ENCODE measurements at places on chromosomes 7 and 10. TPM values are rescaled to one million over a fixed set of nuclear protein-coding genes. Genes with fewer than 3 reads are reported as not detected.

- no peaks in the 10 kb centered on the region for H3K36me3 ChIP-seq
- DNase-seq, result no peak
- no peaks in the 10 kb centered on the region for H3K4me1 ChIP-seq
- no peak overlapping the region for H3K27ac ChIP-seq
Measured at GRCh38 chr10:126226205-126226604, 162.1 kb downstream of the ADAM12 start.

GRCh38 chr10:97278491-97278989 lies 13.9 kb downstream of the ARHGAP19 start:
- no peaks in the 10 kb centered on the region for H3K27me3 ChIP-seq
- H3K27ac ChIP-seq, result no peak overlapping the region
- no peak overlapping the region for H3K4me3 ChIP-seq

DNA sequence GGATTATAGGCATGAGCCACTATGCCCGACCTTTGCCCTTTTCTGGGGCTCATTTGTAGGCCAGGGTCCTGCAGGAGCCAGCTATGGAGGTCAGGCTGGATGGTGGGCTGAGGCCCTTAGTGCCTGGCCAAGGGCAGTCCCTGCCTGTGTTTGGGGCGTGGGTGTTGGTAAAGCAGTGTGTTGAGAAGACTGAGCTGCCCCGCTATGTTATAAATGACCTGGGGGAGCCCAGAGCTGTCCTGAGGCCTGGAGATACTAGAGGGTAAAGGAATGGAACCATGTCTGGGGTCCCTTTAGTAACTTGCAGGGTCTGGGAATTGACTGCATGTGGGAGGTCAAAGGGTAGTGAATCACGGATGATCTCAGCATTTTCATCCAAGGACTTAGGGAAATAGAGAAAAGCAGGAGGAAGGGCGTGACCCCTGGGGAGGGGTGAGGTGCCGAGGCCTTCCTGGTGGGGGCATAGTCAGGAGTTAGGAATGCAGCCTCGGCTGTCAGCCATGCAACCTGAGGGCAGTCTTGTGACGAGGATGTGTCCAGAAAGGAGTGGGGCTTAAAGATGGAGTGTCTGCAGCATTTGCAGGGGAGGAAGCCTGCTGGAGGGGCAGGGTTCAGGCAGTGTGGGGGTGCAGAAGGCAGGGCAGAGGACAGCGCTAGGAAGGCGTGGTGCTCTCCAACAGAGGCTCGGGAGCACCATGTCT lies 31.5 kb downstream of the TMEM248 start:
- peaks cover 19% of the 10 kb centered on the region for H3K36me3 ChIP-seq
- peaks cover 2% of the 10 kb centered on the region for H3K4me1 ChIP-seq
- H3K27me3 ChIP-seq, result no peaks in the 10 kb centered on the region

DNA sequence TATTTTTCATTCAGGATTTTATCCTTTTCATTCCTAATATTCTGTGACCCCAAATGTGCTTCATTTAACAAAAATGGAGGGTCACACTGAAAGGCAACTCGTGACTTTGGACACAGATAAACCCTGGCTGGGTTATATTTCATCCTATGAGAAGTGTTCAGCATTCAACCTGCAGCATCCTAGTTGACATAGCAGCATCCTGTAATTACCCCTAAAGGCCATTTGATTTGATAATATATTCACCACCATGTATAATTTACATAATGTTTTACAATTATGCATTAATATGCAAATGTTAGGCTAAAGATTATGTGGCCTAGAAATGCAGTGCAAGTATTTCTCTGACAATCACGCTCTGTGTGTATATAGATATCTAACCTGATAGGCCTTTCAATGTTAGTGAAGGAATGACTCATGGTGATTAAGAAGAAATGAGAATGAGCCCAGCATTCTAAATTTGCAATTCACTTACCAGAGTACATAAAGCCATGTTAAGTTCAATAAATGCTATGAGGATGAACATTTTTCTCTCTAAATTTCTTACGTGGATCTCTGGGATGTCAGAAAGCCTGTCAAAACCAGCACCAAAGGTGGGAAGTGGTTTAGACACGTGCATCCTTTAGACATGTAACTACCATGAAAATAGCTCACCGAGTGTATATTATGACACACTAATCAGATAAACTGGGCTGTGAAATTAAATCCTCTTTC lies 337.7 kb upstream of the AOAH start:
- no peak for DNase-seq
- no peaks in the 10 kb centered on the region for H3K27me3 ChIP-seq
- H3K36me3 ChIP-seq, result peaks cover 9% of the 10 kb centered on the region
- H3K4me1 ChIP-seq, result peaks cover 4% of the 10 kb centered on the region
- no peak overlapping the region for H3K4me3 ChIP-seq

DNA sequence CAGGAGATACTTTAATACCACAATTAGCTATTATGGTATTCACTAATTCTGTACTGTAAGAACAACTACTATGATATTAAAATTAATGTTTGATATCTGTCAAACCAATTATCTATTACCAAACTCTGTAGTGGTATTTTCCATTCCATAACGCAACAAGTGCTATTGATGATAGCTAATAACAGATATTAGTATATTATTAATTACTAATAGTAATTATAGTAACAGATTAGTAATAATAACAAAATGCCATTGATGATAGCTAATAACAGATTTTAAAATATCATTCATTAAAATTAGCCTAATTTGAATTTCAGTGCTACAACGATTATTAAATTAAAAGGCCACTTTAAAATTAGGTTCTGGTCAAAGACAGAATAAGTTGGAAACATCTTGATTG lies 93.5 kb downstream of the BTRC start:
- peaks cover 19% of the 10 kb centered on the region for H3K4me1 ChIP-seq
- no peaks in the 10 kb centered on the region for H3K36me3 ChIP-seq
- no peak overlapping the region for H3K27ac ChIP-seq
- no peak overlapping the region for H3K4me3 ChIP-seq

DNA sequence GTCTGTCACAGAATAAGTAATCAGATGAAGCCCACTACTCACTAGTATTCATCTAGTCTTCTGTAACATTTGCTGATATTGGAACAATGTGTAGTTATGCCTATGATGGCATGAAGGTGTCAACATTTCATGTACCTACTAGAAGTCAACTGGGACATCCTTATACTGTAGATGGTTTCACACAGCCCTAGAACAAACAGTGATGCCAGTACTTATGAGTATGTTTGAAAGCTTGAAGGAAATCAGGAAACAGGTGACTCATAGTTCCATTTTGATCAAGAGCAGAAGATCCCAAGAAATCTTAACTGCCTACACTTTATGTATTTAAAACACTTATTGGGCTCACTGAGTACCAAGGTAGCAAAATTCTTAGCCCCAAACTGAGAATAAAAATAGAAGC lies 1519.6 kb downstream of the REEP3 start:
- H3K36me3 ChIP-seq, result no peaks in the 10 kb centered on the region
- DNase-seq, result no peak
- no peak overlapping the region for H3K27ac ChIP-seq
- H3K4me1 ChIP-seq, result no peaks in the 10 kb centered on the region

DNA sequence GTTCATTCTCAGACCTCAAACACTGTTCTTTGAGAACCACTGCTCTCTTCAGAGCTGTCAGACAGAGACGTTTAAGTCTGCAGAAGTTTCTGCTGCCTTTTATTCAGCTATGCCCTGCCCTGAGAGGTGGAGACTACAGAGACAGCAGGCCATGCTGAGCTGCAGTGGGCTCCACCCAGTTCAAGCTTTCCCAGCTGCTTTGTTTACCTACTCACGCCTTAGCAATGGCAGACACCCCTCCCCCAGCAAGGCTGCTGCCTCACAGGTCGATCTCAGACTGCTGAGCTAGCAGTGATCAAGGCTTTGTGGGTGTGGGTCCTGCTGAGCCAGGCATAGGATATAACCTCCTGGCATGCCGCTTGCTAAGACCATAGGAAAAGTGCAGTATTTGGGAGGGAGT lies 80.5 kb upstream of the CYP2C9 start:
- no peak overlapping the region for H3K4me3 ChIP-seq
- H3K27me3 ChIP-seq, result no peaks in the 10 kb centered on the region
- H3K36me3 ChIP-seq, result no peaks in the 10 kb centered on the region
- no peak for DNase-seq

- H3K36me3 ChIP-seq, result no peaks in the 10 kb centered on the region
- H3K4me3 ChIP-seq, result peak overlapping the region; percentile 35
- H3K27ac ChIP-seq, result peak overlapping the region; percentile 97
- no peaks in the 10 kb centered on the region for H3K27me3 ChIP-seq
Measured at GRCh38 chr10:80909254-80909653, 371.6 kb downstream of the SH2D4B start.

- peaks cover under 1% of the 10 kb centered on the region for H3K36me3 ChIP-seq
- peak overlapping the region; percentile 83 for H3K27ac ChIP-seq
- no peaks in the 10 kb centered on the region for H3K27me3 ChIP-seq
Measured at GRCh38 chr7:140512317-140513000, 33.2 kb upstream of the MKRN1 start.

DNA sequence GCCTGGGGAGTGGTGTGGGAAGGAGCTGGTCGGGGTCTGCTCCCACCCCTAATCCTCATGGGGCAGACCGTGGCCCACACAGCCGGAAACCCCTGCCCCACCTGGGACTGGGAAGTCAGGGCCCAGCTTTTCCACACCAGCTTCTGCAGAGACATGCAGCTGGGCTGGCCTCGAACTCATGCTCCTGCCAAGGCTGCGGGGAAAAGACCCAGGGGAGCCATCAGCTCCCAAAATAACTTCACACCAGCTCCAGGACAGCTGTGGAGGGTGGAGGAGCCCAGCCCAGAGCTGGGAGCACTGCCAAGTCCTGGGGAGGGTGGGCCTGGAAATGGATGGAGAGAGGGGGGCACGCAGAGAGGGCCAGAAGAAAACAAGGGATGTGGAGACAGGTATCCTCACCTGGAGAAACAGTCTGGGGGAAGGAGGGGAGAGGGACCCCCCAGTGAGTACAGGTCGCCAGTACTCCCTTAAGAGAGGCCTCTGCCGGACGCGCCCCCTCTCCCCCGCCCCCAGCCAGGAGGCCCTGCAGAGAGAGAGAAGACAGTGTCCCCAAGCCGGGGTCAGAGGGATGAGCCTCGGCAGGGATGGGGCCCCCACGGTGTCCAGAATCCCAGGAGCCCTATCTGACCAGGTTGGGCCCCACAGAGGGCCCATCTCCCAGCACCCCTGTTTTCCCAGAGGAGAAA lies 11.5 kb upstream of the GRIFIN start:
- no peak overlapping the region for H3K27ac ChIP-seq
- no peaks in the 10 kb centered on the region for H3K27me3 ChIP-seq
- DNase-seq, result no peak
- H3K36me3 ChIP-seq, result no peaks in the 10 kb centered on the region
- no peaks in the 10 kb centered on the region for H3K4me1 ChIP-seq
- no peak overlapping the region for H3K4me3 ChIP-seq

- no peak for DNase-seq
- no peak overlapping the region for H3K27ac ChIP-seq
- no peak overlapping the region for H3K4me3 ChIP-seq
- H3K4me1 ChIP-seq, result peaks cover 6% of the 10 kb centered on the region
Measured at GRCh38 chr7:32154797-32155196, 84.6 kb upstream of the PDE1C start.

DNA sequence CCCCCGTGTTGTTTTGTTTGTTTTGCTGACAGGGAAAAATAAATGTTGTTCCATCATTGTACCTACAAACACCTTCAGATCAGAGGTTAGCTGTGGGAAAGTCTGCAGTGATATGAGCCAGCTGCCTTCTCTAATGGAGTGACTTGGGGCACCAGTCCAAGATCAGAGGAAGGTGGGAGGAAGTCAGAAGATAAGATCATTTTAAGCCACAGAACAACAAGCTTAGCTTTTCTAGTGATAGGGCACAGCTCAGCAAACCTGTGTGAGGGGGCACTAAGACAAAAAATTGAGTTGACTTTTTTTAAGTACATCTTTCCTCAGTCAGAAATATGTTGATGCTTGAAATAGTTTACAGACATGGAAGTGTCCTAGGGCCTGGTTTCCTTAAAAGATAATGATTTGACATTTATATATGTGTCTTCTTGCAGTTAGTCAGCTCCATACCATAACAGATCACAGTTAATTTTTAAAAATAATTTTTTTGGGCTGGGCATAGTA lies 240.3 kb upstream of the KAT6B start:
- H3K4me1 ChIP-seq, result peaks cover 41% of the 10 kb centered on the region
- no peak for DNase-seq
- H3K36me3 ChIP-seq, result peaks cover 1% of the 10 kb centered on the region
- no peak overlapping the region for H3K4me3 ChIP-seq

DNA sequence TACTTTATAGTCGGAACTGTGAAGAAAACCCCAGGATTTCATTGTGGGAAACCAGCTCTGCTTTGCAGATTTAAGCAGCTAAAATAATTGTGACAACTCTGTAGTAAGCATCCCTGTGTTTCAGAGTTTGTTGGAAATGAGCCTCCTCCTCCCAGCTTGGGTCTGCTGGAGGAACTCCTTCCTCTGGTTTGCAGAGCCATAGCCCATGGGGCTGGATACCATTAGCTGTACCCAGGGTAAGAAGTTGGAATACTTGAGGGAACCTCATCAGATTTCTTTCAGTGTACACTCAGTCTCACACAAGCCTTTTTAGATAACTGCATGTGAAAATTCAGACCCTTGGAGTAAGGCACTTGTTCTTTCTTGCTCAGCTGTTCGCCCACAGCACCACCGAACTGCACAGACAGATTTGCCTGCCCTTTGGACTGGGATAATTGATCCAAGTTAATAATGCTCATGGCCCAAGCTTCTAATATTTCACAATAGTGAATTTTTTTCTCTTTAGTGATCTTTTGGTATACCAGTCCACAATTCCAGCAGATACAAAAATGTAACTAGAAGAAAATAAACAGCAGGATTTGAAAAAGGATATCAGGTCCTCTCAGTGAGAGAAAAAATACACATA lies 467.4 kb upstream of the FZD8 start:
- no peaks in the 10 kb centered on the region for H3K27me3 ChIP-seq
- H3K4me3 ChIP-seq, result peak overlapping the region; percentile 9
- peaks cover 27% of the 10 kb centered on the region for H3K4me1 ChIP-seq
- DNase-seq, result no peak

Gene NAMPT
- total RNA-seq, result 35.2 TPM

Gene GFRA1
- 8.7 TPM for total RNA-seq

Gene THAP5
- 21.4 TPM for total RNA-seq

Measured in progenitor cell of endocrine pancreas (in vitro differentiated cells).